ENCODE measurements at places on chromosomes 1 and 21.

- DNase-seq, result no peak
These were observed 137.4 kb downstream of the SYT2 start for GRCh38 chr1:202572867-202573266.

DNA sequence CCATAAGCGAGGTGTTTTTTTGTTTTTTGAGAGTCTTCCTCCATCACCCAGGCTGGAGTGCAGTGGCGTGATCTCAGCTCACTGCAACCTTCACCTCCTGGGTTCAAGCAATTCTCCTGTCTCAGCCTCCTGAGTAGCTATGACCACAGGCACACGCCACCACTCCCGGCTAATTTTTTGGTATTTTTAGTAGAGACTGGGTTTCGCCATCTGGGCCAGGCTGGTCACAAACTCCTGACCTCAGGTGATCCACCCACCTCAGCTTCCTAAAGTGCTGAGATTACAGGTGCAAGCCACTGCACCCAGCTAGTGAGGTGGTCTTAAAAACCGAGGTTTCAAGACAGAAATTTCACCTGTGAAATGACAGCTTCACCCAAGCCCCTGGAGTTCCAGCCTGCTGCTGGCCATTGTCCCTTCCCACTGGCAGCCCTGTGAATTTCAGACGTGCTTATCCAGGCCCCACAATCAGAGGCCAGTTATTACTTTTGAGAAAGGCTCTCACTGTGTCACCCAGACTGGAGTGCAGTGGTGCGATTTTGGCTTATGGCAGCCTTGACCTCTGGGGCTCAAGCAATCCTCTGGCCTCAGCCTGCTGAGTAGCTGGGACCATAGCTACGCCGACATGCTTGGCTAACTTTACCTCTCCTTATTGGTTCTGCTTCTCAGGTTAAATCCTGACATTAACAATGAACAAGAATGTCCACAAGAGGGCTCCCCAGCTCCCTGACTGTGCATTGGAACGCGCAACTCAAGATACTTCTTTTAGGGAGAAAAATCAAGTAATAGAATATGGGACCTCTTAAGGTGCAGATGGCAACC, 19.4 kb downstream of the ENO1 start:
- no peak for DNase-seq

GRCh38 chr1:193619911-193620310, 433.5 kb upstream of the B3GALT2 start:
- DNase-seq, result no peak

DNA sequence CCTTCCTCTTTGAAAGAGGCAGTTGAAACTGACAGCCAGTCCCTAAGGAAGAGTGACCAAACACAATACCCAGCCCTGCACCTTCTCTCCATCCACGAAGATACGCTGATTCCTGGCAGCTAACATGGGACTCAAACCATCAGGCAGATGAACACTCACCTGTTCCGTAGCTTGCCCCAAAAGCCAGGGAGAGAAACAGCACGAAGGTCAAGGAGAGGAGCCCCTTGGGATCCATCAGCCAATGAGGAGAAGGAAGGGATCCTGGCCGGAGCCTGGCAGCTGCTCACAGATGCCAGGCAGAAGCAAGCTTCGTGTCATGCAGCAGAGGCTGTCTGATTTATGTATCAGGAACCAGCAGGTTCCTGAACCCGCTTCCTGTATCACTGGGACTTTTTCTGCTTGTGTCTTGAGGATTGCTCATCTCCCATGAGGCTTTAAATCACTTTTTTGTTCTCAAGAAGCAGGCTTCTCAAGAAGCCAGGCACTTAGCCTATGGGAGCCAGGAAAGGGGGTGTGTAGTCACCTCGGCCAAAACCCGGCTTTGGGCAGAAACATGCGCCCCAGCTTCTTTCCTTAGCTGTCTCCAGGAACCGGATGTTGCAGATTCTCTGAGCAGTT, at the start of gene SLAMF1:
SLAMF1 (minus strand) TSS at position 334 of the 618 bp plus-strand sequence; CDS start at position 235, 99 bp downstream.
- DNase-seq, result no peak

DNA sequence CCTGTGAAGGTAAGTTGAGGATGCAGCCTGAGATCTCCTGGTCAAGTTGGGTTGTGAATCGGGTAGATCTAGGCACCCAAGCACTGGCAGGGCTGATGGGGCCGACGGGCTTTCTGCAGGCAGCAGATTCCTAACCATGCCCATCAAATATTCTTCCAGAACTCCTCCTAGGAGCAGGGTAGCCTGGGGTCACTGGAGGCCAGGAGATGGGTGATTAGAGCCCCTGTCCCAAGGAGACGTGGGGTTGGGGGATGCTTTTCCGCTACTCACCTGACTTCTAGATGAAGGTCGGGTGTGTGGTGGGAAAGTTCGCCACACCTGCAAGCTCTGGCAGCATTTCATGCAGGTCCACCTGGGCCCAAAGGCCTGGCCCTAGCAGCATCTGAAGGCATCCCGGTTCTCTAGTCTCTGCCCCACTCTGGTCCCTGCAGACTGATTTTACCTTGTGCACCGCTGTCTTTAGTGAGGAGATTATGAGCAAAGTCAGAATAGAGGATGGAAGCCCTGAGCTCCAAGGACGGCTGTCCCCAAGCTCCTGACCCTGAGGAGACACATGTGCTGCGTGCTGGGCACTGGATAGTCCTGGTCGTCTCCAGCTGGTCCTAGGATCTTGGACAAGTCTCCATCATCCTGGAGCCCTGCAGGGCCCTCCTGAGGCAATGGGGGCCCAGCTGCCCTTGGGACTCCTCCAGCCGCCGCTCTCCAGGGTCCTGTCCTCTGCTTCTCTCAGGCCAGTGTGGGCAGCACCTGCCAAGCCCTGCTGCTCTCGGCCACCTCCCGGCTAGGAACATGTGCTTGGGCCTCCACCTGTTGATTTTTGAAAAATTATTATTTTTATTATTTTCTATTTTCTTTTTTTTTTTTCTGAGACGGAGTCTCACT, 21.8 kb upstream of the C2CD2 start:
- no peak for DNase-seq

DNA sequence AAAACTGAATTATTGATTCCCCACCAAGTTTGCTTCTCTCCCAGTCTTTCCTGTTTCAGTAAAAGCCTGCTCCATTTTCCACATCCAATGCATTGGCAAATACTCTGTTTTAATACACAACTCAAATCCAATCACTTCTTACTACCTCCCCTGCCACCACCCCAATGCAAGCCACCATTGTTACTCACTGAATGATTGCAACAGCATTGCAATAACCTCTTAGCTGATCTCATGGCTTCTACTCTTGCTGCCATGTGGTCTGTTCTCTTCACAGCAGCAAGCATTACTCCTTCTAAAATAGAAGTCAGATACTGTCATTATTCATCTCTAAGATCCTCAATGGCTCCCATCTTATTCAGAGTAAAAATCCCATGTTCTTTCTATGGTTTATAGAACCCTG, 123.4 kb downstream of the ATP6V1G3 start:
- DNase-seq, result no peak

- no peak for DNase-seq
These were observed 13.7 kb downstream of the LGR6 start for GRCh38 chr1:202207292-202207691.

GRCh38 chr1:96075704-96076455, 645.7 kb upstream of the PTBP2 start:
- no peak for DNase-seq

DNA sequence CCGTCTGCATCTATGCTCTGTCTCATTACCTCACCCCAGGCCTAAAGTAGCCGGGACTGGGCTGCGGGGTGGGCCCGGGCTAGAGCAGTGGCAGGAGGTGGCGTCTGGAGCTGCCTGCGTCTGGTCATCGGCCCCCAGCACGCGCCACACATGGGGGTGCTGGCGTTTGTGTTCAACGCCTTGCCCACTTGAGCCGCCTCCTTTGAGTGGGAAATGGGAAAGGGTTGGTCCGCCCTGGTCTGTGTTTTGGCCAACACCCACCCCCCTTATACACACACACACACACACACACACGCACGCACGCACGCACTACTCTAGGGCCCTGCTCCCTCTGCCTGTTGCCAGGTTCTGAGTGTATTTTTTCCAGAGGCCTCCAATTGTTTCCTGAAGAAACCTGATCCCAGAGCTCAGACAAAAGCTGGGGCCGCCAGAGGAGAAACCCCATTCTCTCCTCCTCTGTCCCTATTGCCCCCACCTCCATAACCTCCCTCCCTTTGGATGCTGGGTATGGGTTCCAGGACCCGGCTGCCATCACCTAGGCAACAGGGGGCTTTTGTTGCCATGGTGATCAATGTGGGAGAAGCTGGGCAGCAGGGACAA, 10.1 kb downstream of the VANGL2 start:
- DNase-seq, result no peak

- no peak for DNase-seq
These were observed 44.0 kb downstream of the VAV3 start for GRCh38 chr1:107920999-107921398.

- no peak for DNase-seq
These were observed 11.9 kb downstream of the XPR1 start for GRCh38 chr1:180643693-180644092.

DNA sequence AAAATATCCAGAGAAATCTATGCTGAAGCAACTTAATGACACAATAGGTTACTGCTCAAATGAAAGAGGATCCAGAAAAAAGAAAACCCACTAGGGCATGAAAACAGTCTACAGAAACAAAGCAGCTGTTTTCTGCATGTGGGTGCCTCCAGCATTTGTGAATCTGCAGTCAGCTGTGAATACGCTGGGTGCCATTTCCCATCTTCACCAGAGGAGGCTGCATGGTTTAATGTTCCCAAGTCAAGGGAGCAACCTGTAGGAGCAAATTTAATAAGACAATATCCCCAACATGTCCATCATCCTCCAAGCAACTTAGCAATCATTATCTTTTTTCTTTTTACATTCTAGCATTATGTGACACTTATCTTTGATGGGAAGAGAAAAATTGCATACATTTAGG, 396.6 kb downstream of the BRINP2 start:
- no peak for DNase-seq

DNA sequence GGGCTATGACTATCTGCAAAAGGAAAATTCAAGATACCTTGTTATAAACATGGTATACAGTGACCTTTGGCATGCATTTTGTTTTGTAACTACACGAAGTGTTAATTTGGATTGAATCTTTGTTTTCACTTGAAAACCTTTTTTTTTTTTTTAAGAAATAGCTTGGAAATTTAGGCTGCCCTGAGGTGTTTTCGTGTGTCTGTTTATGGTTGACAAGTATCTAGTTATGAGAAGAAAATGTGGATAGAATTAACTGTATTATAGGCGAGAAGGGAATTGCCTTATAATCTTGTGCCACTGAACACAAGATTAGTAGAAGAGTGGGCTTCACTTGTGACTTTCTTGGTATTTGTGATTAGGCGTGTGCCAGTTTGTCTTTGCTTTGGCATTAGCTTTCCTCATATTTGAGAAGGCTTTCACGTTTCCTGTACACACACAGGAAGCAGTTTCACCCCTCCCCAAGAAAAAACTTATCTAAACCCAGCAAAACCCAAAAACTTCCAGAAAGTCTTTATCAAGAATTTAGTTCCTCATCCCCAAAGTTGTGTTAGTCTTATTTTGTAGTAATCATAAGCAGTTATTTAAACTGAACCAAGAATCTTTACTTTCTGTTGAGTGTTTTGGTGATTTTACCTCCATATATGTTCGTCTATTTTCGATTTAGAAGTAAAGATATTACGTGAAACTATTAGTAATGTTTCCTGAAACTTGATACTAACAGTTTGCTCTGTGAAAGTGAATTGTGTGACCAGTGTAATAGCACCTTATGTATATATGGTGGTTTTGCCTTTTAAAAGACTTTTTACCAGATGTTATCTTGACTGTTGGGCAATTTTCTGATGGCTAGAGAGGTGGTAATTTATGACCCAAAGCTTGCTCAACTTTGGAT, 3.8 kb downstream of the DYRK1A start:
- DNase-seq, result no peak

- DNase-seq, result no peak
These were observed 88.6 kb upstream of the LYPLAL1 start for GRCh38 chr1:219085082-219085481.

- no peak for DNase-seq
These were observed 29.7 kb downstream of the EPHA2 start for GRCh38 chr1:16126160-16126559.

DNA sequence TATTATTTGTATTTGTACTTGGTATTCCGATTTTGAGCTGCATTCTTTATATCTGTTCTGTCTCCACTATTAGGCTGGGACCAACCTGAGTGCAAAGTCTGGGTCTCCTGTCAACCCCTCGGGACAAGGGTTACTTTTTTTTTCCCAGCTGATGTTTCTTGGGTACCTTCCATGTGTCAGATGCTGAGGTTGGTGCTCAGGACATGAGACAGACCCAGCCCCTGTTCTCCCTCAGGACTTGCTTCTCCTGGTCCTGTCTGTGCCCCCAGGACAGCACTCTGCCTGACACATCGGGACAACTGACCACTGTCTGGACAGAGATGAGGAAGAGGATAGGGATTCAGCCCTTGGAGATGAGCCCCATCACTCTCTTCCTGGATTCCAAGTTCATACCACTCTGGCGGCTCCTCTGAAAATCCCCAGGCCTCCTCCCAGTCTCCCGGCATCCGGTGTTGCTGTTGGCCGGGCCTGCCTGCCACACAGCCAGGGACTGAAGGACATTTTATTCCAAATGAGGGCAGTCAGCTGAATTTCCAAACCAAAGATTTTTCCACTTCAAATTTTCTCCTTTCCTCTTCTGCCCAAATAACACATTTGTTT, 55.6 kb upstream of the FMOD start:
- DNase-seq, result no peak

GRCh38 chr1:21884456-21885235, 52.5 kb downstream of the HSPG2 start:
- DNase-seq, result no peak

DNA sequence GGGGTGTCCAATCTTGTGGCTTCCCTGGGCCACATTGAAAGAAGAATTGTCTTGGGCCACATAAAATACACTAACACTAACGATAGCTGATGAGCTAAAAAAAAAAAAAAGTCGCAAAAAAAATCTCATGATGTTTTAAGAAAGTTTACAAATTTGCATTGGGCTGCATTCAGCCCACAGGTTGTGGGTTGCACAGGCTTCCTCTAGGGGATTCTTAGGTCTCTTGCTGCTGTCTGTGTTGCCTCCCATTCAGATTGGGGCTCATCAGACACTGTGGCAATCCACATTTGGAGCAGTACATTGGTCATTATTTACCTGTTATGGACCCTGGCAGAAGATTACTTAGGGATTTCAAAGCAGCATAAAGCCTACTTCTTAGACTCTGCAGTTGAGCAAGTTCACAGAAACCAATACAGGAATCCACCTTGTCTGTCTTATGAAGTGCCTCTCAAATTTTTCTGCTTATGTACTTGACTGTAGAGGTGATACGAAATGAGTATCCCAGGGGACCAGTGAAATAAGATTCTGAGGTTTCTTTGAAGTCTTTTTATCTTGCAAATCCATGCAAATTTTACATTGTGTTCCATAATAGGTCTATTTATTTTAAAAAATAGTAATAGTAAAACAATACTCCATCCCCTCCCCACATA, 205.5 kb downstream of the RPS6KC1 start:
- no peak for DNase-seq

- no peak for DNase-seq
These were observed 197.5 kb upstream of the C8B start for GRCh38 chr1:57163325-57163724.

All from NCI-H1436 treated with DMSO at 0.1 percent for 48 hours (cell line).